Nephron progenitor cell (in vitro differentiated cells): ENCODE measurements at places on chromosomes 2 and 18.

GRCh38 chr2:153604133-153604532, 125.6 kb upstream of the RPRM start:
- no peak for DNase-seq

DNA sequence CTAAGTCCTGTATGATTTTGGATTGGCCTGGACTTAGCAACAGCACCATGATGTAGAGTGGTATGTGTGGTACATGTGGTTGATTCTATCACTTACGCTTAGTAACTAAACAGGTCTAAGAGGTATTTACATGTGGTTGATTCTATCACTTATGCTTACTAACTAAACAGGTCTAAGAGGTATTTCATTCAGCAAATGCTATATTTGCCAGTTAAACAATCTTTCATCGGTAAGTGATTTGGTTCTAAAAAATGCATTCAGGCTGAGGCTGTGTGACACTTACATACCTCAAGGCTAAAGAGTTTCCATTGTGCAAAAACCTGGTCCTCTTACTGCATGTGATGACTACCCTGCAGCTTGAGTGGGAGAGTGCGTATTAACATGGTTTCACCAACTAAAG, 13.1 kb downstream of the EIF4E2 start:
- no peak for DNase-seq

- no peak for DNase-seq
Observed at GRCh38 chr2:8229546-8229986, 452.3 kb upstream of the ID2 start.

GRCh38 chr2:162006337-162006736, 67.7 kb downstream of the DPP4 start:
- DNase-seq = no peak

DNA sequence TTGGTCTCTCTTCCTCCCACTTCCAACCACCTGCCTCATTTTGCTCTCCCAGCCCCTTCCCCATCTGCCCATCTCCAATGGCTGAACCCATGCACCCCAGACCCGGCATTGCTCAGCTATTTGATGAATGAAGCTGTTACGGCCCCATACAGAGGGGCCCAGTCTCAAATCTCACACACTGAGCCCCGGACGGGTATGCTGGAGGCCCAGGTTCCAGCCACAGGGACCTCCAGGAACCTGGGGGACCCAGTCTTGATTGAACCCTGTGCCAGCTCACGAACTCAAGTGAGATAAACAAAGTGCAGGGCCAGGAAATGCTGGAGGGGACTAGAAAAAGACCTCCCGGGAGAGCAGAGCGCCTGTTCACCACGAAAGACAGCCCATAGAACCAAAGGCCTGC, 63.4 kb upstream of the TEX51 start:
- DNase-seq = no peak

DNA sequence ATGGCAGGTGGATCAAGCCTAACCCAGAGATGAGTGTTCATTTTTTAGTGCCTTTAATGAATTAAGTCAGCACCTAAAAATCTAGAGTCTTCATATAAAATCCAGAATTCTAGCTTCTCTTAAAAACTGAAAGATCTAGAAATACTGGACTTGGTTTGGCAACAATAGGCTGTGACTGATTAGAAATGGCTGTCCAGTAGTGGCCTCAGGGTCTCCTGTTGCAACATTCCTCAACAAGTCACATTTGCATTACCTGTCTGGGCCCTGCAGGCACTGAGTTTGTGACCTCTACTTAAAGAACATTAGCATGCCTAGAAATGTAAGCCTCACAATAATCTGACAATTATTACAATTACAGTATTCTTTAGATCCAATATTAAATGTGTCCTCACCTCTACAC, 33.1 kb downstream of the MBD2 start:
- no peak for DNase-seq

- DNase-seq = no peak
Observed at GRCh38 chr2:225464346-225465025, 65.0 kb downstream of the NYAP2 start.

DNA sequence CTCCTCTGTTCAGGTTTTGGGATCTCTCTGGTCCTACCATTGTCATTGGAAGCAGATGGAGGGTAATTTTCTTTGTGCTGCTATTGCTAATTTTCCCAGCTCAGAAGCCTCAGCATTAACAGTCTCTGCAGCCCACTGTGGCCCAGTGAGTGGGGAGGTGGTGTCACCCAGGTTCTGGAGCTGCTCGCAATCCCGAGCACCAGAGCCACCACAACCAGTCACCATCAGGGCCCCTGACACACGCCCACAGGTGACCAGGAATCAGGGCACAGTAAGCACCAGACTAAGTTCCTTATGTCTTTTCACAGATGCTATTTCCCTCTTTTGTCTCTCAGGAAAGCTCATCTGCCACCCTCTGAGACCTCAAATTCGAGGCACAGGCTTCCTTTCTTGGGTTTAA, 87.9 kb downstream of the SEPTIN10 start:
- DNase-seq = no peak

- DNase-seq = no peak
Observed at GRCh38 chr18:74271635-74272034, 20.1 kb downstream of the CYB5A start.

DNA sequence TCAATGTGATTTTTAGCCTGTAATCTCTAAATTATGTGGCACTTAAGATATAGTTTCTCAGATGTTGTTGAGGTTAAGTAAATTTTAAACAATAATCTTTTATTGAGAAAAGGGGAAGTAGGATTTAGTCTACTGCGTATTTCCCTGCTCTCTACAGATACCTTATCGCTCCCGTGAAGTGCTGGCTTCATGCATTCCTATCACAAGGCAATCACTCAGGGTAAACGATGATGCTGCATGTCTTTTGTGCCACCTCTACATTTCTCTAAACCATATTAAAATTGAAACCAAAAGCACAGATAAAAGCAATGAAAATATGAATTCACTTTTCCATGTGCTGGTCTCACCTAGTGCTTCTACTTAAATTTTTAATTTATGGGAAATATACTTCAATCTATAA, 14.4 kb upstream of the RPE start:
- no peak for DNase-seq

- no peak for DNase-seq
Observed at GRCh38 chr18:11969904-11970835, 11.1 kb upstream of the IMPA2 start.

GRCh38 chr2:34831096-34831495, 1232.0 kb upstream of the FAM98A start:
- no peak for DNase-seq

DNA sequence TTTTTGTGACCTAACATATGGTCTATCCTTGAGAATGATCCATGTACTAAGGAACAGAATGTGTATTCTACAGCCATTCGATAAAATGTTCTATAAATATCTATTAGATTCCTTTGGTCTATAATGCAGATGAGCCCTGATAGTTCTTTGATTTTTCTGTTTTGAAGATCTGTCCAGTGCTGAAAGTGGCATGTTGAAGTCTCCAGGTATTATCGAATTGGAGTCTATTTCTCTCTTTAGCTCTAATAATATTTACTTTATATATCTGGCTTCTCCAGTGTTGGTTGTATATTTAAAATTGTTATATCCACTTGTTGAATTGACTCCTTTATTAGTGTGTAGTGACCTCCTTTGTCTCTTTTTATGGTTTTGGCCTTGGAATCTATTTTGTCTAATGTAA, 377.9 kb downstream of the ARL6IP6 start:
- DNase-seq = no peak

- no peak for DNase-seq
Observed at GRCh38 chr2:186572705-186573104, 17.2 kb upstream of the ITGAV start.

GRCh38 chr2:85064927-85065577, 68.1 kb upstream of the TCF7L1 start:
- no peak for DNase-seq

- no peak for DNase-seq
Observed at GRCh38 chr2:36775806-36776205, 79.3 kb downstream of the VIT start.

DNA sequence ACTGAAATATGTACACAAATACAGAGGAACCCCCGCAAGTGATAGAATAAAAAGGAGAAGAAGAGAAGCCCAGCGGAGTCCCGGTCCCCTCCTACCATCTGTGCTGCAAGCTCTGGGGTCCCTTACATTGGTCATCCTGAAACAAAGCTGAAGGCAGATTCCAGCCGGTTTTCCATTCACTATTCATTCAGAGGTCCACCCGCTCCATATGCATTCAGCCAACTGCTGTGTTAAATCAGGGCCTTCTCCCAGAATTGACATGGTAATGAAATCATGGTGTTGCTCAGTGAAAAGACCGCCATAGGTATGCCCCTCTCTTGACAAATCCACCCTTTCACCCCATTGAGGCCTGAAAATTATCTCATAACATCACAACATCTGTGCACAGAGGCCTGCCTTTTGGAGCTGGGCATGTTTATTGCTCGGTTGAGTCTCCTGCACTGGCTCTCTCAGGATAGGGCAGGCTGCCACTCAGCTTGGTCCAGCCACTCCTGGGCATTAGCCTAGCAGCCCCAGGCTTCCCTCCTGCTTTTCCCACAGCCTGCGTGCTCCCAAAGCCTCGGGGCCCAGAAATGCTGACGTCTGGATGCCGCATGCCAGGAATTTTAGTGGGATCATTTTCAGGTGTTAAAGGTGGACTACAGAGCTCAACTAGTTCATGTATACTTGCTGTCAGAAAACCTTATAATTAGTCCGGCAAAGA, 39.3 kb upstream of the ID2 start:
- DNase-seq = no peak

DNA sequence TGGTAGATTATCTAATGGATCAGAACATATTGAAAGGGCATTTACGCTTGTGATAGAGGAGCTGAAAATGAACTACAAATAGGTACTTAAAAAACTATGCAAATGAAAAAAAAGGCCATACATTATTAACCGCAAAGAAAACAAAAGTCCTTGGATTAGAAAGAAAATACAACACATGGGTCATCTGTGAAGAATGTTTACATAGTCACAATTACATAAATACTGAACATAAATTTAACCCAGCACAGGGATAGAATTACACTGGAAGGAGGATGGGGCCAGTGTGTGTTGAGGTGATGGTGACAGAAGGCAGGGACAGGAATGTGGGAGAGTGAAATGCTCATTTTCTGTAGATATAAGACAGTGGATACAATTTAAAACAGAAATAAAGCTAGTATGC, 6.6 kb downstream of the NTSR2 start:
- no peak for DNase-seq

DNA sequence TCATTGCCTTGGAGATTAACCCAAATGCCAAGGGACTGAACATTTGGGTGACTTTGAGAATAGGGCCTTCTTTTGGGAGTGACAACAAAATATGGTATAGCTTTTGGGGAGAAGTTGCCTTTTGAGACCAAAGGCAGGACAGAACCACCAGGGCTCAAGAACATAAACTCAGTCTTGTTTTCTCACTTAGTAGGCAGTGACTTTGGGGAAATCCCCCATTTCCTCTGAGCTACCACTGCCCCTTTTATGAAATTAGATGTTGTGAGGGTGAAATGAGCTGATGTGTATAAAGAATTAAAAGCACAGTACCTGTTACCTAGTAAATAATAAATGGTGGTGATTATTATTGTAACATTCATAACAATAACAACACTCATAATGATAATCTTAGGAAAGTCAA, 36.5 kb downstream of the GPD2 start:
- DNase-seq = no peak

- DNase-seq = no peak
Observed at GRCh38 chr2:88838165-88838635, 146.7 kb downstream of the RPIA start.

GRCh38 chr2:6470518-6470917, 395.2 kb downstream of the CMPK2 start:
- DNase-seq = peak; percentile 16

DNA sequence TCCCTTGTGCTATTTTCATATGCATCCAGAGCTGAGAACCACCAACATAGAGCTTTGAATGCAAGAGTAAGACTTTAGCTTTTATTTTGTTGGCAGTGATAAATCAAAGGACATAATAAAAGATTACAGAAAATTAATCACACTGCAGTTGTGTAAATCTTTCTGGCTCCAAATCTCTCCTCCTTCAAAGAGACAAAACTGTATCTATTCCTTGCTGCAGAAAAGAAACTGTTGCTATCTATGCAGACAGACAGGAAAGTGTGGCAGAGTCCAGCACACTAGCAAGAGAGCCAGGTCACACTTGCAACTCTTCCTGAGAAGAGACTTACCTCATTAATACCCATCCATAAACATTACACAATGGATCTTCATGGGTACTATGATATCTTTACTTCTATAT, 57.5 kb downstream of the DTNB start:
- DNase-seq = no peak

DNA sequence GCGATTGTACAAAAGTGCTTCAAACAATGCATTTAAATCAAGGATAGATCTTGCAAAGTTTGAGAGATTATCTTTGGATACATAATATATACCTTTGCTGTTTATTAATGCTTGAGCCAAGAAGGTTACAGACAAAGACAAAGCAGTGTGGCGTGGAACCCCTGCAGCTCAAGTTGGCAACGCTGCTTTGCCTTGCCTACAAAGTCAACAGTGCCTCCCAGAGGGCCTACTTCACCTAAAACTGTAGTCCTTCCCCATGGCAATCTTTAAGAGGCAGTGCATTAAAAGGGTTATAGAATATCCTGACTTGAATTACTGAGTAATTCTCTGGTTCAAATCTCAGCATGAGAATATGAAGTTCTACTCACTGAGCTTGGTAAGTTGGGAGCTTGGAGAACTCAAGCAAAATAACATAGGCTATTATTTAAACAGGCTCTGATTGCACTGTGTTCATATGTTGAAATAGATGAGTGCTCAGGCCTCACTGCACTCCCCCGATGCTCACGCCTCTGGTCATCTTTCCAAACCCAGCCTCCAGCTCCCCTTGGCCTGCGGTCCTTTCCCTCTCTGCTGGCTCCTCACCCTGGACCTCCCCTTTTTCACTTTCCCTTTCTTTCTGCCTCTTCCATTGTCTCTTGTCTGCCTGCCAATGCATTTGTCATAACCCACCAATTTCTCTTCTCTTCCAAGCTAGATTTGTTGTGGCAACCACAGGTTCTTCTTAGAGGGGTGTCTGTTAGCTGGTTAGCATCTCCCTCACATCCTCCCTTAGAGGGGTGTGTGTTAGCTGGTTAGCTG, 96.5 kb downstream of the MYT1L start:
- DNase-seq = no peak

DNA sequence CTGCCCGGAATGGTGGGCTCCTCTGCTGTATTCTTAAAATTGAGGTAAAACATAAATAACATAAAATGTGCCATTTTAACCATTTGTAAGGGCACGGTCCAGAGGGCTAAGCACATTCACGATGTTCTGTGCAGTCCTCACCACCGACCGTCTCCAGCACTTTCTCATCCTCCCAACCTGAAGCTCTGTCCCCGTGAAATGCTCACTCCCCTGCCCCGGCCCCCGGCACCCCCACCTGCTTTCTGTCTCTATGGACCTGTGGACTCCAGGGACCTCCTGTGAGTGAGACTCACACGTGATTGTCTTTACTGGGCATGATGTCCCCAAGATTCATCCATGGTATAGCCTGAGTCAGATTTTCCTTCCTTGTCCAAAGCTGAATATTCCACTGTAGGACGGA, 38.7 kb upstream of the CTDP1 start:
- no peak for DNase-seq

GRCh38 chr18:76960528-76961035, 138.2 kb downstream of the ZNF236 start:
- no peak for DNase-seq
